Kasumi-1 (cell line): ENCODE measurements at places on chromosomes 16 and 17.

GRCh38 chr17:42394838-42395237, 6.6 kb upstream of the STAT3 start:
- DNase-seq = no peak

GRCh38 chr16:3837851-3838586, 42.5 kb downstream of the CREBBP start:
- no peak for DNase-seq

DNA sequence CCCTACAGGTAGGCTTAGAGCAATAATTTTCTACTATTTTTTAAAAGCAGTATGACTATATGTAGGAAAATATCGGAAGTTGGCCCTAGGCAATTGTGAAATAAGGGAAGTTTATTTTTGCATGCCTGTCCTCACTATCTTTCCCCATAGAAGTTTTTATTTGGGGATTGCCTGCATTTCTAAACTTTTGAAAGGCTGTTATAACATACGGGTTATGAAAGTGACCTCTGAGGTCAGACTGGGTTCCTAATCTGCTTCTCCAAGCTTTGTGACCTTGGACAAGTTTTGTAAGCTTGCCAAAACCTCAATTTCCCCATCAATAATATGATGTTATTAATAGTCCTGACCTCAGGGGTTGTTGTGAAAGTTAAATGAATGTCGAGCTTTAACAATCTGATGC, 67.1 kb downstream of the ARHGAP44 start:
- no peak for DNase-seq

- no peak for DNase-seq
Observed at GRCh38 chr16:81654346-81654745, 124.7 kb upstream of the PLCG2 start.

GRCh38 chr16:75000481-75001081, 1.8 kb downstream of the ZNRF1 start:
- no peak for DNase-seq

GRCh38 chr17:77222356-77222755, 81.6 kb downstream of the SEC14L1 start:
- no peak for DNase-seq

DNA sequence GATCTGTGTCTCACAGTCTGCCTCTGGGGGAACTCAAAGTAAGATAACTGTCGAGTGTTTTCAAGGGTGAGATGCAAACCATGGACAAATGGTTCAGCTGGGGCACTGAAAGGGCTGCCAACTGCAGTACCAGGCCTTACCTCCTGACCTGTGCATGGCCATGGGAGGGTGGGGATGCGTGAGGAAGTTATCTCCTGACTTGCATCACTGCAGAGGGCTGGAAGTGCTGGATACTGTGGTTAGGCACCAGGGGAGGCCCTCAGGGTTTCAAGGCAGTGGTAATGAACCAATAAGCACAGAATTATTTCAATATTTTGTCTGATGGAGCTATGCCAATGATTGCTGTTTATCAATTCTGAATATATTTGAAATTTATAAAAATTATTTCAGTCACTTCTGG, 159.2 kb downstream of the CYLD start:
- DNase-seq = no peak

- DNase-seq = no peak
Observed at GRCh38 chr17:37483311-37484039, 6.2 kb upstream of the DUSP14 start.

DNA sequence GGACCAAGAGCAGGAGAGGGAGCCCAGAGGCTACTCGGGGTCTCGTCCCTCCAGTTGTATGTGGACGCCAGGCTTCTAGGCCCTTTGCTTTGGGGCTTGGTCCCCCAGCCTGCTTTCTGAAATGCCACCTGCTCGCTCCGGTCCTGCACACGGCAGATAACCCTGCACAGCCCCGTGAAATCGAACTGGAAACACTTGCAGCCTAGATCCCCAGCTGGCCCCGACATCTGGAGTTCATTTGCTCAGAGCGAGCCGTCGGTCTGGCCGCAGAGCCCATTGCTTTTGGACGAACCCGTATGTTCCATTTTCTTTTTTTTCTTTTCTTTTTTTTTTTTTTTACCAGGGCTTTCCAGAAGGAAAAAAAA, 22.9 kb downstream of the C1QTNF1 start:
- DNase-seq = no peak

- DNase-seq = no peak
Observed at GRCh38 chr16:80806289-80806688, 1.9 kb upstream of the CDYL2 start.

GRCh38 chr17:65857718-65858117, 296.3 kb upstream of the AXIN2 start:
- no peak for DNase-seq

GRCh38 chr16:1681032-1681431, 3.0 kb downstream of the JPT2 start:
- no peak for DNase-seq

DNA sequence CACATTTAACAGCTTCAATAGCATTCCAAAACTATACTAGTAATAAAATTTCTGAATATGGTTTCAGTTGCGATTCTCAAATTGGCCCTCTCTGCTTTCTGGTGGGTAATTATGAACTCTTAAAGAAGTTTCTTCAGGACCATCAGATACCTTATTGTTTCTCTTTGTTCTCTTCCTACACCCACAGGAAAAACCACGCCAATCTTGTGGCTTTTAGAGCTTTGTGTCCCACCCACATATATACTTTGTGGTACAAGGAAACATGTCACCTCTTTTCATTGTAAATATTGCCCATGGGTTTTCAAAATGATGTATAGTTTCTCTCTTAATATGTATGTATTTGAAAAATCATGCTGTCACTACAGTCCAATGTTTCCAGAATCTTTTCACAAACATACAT, 12.1 kb downstream of the ABCA9 start:
- no peak for DNase-seq

GRCh38 chr17:80195671-80196529, 24.2 kb downstream of the SGSH start:
- DNase-seq = peak; percentile 22

- no peak for DNase-seq
Observed at GRCh38 chr16:47599512-47599911, 138.4 kb downstream of the PHKB start.

- DNase-seq = no peak
Observed at GRCh38 chr17:16215002-16215272, 397 bp downstream of the NCOR1 start.

DNA sequence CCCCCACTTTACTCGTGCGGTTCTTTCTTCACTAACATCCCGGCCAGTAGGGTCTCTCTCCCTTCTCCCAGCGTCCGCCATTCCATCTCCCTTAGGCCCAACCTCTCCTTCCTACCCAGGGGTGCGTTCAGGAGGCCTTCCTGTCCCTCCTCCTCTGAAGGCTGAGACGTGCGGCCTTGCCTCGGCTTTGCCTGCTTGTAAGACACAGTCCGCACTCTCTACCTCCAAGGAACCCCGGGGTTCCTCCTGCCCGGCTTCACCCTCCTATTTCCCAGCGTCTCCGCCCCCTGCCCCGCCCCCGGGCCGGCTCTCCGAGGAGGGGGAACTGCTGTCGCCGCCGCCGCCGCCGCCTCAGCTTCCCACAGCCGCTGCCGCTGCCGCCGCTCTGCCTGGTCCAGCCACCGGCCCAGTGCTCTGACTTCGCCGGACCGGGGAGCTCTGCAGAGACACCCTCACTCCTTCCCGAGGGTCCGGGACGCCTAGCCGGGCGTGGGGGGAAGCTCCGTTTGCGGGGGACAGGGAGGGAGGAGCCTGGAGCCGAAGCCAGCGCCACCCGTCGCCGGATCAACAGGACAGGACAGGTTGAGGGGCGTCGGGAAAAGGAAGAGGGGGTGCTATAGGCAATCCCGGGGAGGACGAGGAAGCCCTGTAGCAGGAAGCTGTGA, 1.2 kb upstream of the FGF11 start:
- DNase-seq = peak; percentile 32

- DNase-seq = no peak
Observed at GRCh38 chr16:85344502-85345128, 232.3 kb upstream of the CIBAR2 start.

DNA sequence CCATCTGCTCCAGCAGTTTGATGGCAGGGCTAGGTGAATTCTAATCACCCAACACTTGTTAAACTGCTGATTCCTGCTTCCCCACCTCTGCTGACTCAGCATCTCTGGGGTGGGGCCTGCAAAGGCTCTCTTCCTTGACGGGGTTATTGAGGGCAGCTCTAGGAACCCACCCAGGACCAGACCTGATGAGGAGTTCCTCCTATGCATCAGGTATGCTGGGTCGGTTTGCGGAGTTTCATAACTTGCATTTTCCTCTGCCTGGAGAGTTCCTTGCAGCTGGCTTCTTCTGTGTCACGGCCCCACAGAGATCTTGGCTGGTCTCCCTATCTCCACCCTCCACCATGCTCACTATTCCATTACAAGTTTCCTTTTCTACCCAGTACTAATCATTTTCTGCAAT, 93.4 kb upstream of the CCL2 start:
- no peak for DNase-seq

DNA sequence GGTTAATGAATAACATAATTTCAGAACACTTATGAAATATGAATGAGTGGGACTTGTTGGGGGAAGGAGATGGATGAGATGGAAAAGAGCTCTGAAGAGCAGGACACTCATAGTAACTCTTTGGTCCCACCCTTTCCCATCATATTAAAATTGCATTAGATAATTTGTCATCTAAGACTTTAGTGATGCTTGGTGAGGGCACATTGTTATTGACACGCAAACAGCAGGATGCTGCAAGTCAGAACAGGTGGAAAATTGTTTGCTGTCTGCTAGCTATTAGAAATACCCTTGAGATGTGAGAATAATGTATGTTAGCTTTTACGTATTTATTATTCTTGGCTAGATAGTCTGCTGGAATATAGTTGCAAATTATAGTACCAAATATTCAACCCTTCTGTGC, 75.7 kb downstream of the TANC2 start:
- DNase-seq = no peak

DNA sequence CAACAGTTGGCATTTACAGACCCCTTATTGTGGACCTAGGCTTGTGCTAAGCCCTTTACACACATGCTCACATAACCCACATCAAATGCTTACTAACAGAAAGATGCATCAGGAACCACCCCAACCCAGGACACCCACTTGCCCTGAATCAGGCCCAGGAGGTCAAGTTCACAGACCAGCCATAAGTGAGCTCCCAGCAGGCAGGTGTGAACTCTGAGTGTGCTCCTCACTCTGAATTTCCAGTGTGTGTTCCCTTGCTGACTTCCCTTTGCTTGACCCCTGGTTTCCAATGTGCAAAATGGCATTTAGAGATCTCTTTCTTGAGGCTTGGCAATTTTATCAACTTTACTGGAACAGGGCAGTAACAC, 87.0 kb downstream of the BMERB1 start:
- DNase-seq = no peak

GRCh38 chr16:27778171-27778925, 228.4 kb downstream of the KATNIP start:
- no peak for DNase-seq

GRCh38 chr17:75525806-75526554, 483 bp downstream of the LLGL2 start:
- no peak for DNase-seq

DNA sequence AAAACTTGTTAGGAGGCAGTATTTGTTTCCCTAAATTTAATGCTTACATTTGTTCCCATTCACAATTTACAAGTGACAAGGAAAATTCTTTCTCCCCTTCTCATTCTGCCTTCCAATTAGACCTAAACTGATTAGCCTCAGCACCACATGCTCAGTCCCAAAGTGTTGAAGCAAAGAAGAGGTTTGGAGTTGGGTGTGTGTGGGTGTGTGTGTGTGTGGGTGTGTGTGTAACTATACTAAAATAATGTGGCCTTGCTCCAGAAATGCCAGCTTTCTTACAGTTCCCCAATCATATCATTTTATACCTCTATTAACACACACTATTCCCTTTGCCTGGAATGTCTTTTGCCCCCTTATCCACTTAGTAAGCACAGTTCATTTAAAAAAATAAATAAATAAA, 6.9 kb upstream of the UTP6 start:
- no peak for DNase-seq

DNA sequence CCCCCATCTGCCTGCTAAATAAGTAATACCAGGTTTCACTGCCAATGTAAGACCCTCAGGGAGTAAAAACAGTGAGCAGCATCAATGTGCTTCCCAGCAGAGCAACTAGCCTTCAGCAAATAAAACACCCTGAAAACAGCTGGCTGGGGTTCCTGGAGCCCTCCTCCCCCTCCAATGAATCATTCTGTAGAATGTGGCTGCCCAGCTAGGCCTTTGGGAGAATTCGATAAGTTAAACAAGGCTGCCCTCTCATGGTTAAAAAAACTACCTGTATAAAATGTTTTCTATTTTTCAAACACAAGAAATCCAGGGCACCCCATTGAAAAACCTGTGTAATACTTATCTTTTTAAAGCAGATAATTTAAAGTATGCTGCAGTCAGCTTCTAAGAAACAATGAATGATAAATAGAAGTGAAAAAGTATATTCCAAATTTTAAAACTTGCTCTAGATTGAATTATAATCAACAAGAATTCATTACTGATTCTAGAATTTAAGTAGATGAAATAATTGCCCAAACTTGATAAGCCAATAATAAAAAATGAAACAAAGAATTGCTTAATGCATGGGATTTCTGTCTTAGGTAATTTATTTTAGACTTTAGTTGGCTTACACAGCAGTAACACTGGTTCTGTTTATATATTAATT, 9.4 kb upstream of the TOM1L1 start:
- peak; percentile 88 for DNase-seq

GRCh38 chr16:57834936-57835335, 32.6 kb upstream of the KIFC3 start:
- DNase-seq = no peak

DNA sequence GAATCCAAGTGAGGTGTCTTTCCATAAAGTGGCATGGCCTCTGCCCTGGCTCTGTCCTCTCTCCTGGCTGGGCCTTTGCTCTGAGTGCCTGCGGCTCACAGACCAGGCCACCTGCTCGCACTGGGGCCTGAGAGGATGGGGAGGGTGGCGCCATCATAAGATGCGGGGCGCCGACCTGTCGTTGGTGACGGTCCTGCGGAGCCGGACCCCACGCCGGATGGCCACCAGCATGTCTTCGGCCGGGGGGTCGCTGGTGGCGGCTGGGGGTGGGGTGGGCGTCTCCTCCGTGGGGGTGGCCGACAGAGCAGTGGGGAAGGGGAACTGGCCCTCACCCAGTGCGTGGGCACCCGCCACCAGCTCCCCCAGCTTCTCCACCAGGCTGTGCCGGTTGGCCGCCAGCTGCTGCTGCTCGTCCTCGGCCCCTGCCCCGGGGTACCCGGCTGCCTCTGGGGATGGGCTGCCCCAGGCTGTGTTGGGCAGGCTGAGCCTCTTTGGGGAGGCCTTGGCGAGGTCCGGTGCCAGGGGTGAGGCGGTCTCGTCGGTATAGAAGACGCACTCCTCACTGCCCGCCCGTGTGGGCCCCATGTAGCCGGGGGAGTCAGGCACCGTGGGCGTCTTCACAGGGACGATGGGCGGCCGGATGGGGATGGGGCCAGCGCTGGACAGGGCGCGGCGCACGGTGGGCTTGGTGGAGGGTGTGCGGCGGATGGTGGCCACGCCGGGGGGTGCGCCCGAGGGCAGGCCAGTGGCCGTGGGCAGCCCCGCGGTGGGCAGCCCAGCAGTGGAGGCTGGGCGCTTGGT, 17.4 kb downstream of the IL34 start:
- DNase-seq = no peak

DNA sequence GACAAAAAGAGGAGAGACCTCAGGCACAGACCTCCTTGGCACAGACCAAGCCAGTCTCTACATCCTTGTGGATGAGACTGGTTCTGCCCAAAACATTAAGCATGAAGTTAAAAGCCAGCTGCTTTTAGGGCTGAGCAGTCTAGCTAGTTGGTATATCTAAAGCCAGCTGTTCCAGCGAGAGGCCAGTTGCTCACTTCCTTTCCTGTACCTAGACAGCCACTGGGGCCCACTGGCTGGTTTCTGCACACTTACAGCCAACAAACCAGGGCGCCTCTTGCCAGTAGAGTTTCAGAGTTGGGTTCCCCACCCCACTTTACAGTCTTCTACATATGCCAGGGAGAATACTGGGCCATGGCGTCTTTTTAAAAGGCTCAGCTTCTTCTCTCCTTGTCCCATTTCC, 242.4 kb downstream of the ZFHX3 start:
- DNase-seq = no peak
